A172 (cell line): ENCODE measurements at places on chromosomes 3 and 15. TPM values are rescaled to one million over a fixed set of nuclear protein-coding genes. Genes with fewer than 3 reads are reported as not detected.

- peak; percentile 64 for DNase-seq
Observed at GRCh38 chr3:139745831-139746230, 68.1 kb upstream of the NMNAT3 start.

- no peak for DNase-seq
Observed at GRCh38 chr3:34533451-34533850, 735.0 kb downstream of the PDCD6IP start.

GRCh38 chr3:152392272-152392880 lies 123.6 kb downstream of the MBNL1 start:
- DNase-seq = no peak

EPHB1 gene
- not detected in 2 replicates for total RNA-seq

SPSB4 gene
- total RNA-seq = 1.1 and 2.9 TPM in 2 replicates
